ENCODE measurements at places on chromosomes 2 and 18.

DNA sequence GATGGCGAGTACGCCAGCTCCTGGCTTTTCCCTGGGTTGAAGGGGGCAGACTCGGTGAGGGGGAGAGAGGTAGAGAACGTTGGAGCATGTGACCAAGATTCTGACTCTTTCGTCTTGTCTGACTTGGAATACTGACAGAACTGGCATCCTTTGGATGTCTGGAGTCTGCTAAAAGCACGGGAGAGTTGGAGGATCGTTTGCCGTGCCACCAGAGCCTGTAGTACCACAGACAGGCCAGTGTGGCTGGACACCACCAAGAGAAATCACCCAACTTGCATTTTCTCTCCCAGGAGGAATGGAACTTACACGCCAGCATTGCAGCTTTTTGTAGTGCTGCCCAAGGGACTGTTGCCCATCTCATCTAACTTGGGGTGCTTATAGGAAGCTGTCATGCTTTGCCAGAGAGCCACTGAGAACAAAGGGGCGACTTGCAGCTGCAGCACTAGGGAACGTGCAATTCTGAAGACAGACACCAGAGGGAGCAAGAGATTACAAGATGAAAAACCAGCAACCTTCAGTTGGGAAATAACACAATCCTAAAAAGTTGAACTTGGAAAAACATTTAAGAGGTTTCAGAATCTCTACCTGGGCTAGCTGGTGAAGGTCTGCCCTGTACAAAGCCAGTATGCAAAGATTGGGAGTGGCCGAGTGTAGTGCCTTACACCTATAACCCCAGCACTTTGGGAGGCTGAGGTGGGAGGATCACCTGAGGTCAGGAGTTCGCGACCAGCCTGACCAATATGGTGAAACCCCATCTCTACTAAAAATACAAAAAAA lies 24.1 kb downstream of the PSMG2 start:
- peak; percentile 79 for DNase-seq

DNA sequence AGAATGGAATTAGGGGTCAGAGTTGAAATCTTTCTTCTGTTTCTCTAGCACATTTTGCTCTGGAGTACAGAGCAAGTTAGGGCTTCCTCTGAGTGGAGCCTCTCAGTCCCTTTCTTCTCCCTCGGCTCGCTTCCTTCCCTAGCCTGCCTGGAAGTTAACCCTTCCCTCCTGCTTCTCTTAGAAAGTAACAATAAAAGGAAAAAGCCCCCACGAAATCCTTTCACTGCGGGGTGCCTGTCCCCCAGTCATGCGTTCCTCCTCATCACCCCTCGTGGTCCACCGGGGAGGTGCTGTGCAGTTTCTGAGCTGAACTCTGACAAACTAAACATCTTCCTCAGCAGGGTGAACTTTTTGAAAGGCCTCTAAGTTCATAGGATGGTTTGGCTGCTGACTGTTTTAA lies 2.0 kb downstream of the IGFBP2 start:
- no peak for DNase-seq

DNA sequence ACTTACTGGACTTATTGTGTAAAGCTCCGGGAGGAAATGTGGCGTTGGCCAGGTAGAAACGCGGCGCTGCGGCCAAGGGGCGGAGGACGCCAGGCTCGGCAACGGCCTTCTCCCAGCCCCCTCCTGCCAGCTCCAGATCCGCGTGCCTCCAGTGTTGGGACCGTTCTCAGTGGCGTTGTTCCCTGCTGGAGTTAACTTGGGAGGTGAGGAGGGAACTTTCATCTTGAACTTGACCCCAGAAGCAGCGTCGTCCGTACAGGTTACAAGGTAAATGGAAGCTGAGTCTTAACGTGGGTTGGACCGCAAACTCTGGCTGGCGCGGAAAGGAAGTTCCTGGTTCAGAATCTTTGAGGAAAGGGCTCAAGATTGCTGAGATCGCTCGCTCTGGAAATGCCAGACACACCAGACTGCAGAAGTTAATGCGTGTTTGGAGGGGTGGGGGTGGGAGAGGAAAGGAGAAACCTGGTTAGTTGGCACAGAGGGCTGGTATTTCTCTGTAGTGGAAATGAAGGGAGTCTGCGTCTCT lies 1.3 kb downstream of the TANC1 start:
- DNase-seq = peak; percentile 6

DNA sequence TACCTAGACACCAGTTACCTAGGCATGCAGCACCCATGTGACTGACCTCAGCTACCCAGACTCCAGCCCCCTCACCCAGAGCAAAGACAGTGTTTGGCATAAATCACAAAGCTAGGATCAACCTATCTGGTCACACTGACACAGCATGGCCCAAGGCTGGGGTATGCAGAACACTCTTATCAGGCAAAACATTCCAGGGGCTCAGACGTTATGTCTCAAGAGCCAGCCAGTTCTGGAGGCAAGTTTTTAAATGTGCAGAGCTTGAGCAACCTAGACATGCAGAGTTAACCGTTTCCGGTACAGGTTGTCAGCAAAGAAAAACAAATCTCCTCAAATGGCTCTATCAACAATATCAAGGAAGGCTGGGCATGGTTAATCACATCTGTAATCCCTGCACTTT lies 92.8 kb downstream of the AP1S3 start:
- DNase-seq = no peak

- DNase-seq = peak; percentile 90
Measured at GRCh38 chr2:230643576-230644291, 68.9 kb upstream of the CAB39 start.

GRCh38 chr18:29841631-29842030 lies 1200.9 kb downstream of the DSC3 start:
- DNase-seq = no peak

Measured in HL-60 (cell line).